ENCODE measurements at places on chromosomes 6 and 20.

GRCh38 chr6:126477678-126478077, 137.8 kb downstream of the CENPW start:
- DNase-seq = no peak

GRCh38 chr6:162124710-162125435, 602.7 kb downstream of the PRKN start:
- no peak for DNase-seq

DNA sequence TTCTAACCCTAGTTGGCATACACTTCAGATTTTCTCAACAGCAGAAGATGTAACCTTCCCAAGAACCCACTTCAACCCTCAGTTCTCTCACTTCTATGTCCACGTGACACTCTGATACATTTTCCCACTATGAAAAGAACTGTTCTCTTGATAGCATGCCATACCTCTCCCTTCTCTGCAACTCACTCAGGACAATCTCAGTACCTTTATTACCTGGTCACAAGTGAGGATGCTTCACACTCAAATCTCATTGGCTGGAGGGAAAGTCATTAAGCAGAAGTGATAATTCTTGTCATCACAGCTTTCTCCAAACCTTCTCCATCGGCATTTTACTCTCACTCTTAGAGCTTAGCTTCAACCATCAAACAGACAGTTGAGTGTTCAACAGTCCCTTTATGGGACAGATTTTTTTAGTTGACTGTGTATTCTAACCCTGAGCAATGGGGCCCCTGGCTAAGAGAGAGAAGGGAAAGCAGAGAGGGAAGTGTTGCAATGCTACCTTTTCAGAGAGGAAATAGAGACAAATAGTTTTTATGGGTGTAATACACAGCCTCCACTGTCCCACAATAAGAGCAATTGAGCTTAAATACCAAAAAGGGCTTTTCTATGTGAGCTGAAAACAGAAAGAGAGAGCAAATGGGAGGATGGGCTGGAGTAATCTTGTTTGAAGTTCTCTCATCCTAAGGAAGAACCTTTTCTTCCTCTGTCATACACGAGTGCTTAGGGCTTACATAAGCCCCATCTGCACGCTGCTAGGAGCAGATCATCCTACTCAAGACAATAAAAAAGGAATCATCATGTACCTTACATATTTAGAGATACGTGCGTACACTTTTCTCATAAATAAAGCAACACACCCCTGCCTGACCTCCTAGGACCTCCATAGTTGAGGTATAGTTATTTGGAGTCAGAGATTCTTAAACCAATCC, 16.0 kb downstream of the HLA-DPA1 start:
- DNase-seq = no peak

DNA sequence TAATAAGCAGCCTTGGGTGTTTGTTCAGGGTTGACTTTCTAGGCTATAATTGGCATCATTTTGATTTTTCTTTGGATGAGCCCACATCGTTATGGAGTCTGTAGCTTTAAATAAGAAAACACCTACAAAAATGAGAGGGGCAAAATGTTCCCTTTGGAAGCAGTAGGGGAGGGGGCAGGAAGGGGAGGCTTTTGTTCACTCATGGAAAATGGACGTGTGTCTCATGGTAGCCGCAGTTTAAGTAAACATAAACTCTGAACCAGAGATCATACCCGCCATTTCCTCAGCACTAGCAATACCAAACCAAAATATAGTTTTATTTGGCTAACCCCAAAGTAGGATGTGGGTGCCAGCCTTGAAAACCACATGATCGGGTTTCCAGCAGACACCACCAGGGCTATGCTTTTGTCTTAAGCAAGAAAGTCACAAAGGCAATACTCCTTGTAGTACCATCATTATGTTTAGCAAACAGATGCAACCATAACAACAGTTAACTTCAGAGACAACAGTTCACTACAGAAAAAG, 572.5 kb upstream of the JAG1 start:
- DNase-seq = no peak

DNA sequence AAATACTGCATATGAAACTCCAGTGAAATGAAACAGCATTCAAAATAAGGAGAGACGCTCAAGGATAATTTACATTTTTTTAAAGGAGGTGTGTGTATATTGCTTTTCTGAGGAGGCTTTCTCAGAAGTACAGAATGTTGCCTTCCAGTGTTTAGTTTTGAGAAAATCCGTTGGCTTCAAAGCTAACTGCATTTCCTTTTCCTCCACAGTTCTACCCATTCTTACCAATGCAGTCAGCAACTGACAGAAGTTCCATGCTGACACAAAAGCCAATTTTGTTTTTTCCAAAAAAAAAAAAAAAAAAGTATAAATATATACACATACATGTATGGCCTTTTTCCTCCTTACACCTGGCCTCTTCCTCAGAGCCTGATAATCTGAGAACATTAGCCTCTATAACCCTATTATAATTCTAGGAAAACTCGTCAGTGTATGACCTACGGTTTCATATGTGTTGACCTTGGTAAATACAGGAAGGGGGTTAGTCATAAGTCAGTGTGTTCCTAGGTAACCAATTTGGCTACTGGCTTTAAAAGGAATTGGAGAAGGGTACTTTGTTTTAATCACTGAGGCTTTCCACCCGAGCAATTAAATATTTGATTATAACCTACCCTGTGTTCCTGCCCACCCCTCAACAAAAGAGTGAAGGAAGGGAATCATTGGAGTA, 24.2 kb downstream of the MGME1 start:
- DNase-seq = no peak

DNA sequence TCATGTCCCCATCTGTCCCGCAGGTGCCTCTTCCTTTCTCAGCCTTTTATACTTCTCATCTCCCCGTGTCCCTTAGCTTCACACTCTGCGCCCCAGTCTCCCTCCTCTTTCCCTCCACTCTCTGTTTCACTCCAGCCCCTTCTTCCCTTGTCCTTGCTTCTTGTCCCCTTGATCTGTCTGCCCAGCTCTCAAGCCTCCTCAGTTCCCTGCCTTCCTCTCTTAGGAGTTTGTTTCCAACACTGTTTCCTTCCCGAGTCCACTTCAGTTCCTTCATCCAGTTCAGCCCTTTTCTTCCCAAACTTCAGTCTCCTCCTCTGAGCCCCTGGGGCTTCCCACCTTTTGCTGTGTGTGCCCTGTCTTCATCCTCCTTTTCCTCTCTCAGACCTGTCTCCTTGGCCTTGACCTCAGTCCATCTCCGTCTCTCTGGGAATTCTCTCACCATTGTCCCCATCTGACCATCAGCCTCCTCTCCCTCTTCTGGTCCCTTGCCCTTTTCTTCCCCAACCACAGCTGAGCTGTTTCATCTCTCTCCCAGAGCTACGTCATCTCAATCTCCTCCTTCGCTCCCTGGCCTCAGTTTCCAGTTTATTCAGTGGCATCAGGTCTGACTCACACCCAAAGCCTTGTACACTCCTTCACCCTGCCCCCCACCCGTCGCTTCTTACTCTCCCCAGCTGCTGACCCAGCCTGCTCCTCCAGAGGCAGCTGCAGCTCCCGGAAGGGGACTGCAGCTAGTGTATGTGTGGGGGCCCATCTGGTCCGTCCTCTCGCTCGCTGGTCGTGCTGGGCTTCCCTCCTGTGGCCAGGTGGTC, 2.7 kb upstream of the DDR1 start:
- no peak for DNase-seq

DNA sequence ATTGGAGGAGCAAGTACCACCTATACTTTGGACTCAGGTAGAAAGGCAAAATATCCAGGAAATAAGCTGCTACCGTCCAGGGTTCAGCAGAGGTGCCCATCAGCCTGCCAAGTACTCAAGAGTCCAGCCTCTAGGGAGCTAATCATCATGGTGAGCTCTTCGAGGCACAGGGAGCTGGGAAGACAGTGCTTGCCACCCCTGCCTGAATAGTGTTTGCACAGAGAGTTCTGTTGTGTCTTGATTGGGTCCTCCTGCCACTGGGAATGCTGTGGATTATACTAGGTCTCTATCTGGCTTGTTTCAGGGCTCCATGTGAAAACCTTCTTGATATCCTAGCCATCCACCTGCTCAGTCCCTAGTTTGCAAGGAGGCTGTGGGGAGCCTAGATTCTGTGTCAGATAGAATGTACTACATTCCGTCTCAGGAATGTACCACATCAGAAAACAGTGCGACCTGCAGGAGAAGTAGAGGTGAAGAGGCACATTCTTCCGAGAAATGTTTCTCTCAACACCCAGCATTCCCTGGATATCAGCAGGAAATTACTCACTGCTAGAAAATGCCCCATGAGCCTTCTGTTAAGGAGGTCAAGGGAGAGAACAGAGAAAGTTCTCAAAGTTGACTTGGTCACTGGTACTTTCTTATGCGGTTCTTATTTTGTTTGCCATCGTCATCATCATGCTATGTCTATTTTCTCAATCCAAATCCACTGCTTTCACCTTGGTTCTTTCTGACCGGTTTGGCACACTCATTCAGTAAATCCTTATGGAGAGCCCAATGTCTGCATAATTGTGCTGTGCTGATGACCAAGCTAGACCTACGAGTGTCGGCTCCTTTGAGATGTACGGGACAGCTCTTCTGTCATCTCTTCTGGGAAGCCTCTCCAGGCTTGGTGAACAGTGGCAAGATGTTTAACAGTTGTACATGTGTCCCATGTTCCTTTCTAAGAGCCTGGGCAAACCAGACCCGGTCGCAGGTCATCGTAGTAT, 30.7 kb downstream of the PTPN1 start:
- no peak for DNase-seq

GRCh38 chr6:129992881-129993280, 25.5 kb upstream of the L3MBTL3 start:
- no peak for DNase-seq

DNA sequence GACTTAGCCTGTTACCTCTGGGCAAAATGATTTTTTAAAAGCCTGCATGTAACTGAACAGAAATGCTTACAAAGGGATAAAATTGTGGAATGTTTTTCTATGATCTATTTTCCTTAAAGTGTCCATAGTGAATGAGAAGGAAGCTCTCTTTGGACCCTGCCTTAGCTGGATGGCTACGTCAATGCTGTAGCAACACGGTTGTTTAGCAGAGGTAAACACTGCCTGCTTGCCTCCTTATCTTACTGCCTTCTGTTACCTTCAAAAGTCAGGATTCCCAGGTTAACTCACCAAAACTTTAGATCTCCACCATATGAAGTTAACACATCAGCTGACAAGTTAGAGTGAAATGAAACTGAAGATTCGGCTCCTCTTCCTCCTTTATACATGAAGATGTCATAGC, 402.6 kb downstream of the SAMD5 start:
- no peak for DNase-seq

- DNase-seq = no peak
Observed at GRCh38 chr6:167795321-167795811, 31.3 kb upstream of the AFDN start.

- DNase-seq = peak; percentile 48
Observed at GRCh38 chr6:33073431-33073871, at the start of gene HLA-DPA1. Gene HLA-DPA1, minus strand, starts transcription at chr6:33073649.

- DNase-seq = no peak
Observed at GRCh38 chr20:57167971-57168701, 98.3 kb downstream of the BMP7 start.

GRCh38 chr6:159594750-159595117, 98.3 kb downstream of the SOD2 start:
- no peak for DNase-seq

DNA sequence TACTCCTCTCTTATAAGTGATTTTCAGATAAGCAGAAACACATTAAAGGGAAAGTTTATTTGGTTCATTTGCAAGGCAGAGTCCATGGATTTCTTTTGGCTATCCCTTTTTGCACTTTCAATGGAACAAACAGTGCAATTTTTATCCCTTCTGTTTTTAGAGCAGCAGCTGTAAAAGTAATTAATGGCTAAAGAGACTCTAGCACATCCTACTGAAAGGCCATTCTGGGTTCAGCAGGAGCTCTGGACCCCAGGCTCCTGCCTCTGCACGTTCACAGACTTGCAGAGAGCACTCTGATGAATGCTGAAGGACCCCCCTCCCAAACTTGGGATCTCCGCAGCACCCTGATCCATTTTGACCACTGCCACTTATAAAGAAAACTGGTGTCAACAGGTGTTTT, 40.3 kb upstream of the PDE7B start:
- no peak for DNase-seq

- DNase-seq = no peak
Observed at GRCh38 chr20:17825252-17825959, 125.6 kb downstream of the BANF2 start.

GRCh38 chr6:21914121-21914973, 320.8 kb downstream of the SOX4 start:
- DNase-seq = peak; percentile 46

DNA sequence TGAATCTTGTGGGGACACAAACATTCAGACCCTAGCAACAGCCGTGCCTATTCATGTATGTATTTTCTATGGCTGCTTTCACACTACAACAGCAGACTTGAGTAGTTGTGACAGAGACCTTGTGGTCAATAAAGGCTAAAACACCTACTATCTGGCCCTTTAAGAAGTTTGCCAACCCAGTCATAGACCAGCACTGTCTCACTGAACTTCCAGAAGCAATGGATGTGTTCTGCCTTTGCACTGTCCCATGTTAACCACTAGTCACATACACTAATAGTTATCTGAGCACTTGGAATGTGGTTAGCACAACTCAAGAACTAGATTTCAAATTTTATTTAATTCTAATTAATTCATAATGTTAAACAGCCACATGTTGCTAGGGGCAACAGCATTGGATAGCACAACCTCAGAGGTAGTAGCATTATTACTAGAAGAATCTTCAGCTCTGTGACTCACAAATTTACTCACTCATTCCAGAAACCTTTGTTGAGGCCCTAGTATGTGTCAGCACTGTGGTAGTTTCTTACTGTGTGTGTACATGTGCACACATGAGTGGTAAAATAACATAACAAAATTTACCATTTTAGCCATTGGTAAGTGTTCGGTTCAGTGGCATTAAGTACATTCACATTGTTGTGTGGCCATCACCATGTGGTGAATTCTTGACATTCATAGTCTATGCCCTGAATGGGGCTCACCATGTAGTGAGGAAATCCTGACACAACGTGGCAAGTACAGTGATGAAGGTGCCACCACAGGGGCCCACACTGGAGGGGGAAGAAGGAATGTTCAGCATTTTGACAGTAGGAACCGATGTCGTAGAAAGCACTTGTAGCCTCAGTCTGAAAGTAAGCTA, 107.3 kb downstream of the CEP57L1 start:
- peak; percentile 9 for DNase-seq

DNA sequence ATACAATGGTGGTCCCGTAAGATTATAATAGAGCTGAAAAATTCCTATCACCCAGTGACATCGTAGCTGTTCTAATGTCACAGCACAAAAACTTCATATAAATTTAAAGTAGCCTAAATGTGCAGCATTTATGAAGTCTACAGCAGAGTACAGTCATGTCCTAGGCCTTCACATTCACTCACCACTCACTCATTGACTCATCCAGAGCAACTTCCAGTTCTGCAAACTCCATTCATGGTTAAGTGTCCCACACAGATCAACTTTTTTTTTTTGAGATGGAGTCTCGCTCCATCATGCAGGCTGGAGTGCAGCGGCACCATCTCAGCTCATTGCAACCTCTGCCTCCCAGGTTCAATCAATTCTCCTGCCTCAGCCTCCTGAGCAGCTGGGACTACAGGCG, 20.9 kb upstream of the KCNG1 start:
- no peak for DNase-seq
